Esophagus muscularis mucosa (tissue), 4 donors: ENCODE measurements at places on chromosomes 2 and 18. TPM values are rescaled to one million over a fixed set of nuclear protein-coding genes. Genes with fewer than 3 reads are reported as not detected.

GRCh38 chr18:67682516-67682915, 166.0 kb upstream of the DSEL start:
- DNase-seq = no peak

DNA sequence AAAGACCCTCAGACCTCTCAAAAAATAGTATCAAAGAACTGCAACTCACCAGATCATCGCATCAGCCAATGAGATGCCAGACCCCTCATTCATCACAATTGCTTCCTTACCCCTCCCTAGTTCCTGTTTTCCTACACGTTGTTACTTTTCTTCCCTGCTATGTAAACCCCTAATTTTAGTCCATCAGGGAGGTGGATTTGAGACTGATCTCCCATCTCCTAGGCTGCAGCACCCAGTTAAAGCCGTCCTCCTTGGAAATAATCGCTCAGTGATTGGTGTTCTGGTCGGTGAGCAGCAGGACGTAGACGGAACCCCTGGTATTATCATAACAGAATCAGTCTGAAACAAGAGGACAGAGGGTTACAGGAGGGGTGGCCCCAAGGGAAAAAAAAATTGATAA, 44.0 kb upstream of the MAP4K4 start:
- no peak for DNase-seq

DNA sequence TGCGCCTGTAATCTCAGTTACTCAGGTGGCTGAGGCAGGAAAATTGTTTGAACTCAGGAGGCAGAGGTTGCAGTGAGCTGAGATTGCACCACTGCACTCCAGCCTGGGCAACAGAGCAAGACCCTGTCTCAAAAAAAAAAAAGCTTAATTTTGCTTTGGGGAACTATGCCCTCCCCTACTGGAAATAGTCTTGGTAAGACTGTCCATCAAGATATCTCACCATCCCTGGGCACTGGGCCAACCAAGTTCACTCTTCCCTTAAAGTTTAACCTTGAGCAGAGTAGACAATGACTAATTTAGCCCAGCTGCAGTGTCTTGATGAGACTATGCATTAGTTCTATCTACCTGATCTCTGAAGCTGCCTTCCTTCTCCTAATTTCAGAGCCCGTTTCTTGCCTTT, 44.7 kb downstream of the ASXL2 start:
- DNase-seq = no peak

GRCh38 chr2:197708331-197708730, 3.2 kb downstream of the MARS2 start:
- DNase-seq = no peak

The PSMA8 gene
- not detected for total RNA-seq

DNA sequence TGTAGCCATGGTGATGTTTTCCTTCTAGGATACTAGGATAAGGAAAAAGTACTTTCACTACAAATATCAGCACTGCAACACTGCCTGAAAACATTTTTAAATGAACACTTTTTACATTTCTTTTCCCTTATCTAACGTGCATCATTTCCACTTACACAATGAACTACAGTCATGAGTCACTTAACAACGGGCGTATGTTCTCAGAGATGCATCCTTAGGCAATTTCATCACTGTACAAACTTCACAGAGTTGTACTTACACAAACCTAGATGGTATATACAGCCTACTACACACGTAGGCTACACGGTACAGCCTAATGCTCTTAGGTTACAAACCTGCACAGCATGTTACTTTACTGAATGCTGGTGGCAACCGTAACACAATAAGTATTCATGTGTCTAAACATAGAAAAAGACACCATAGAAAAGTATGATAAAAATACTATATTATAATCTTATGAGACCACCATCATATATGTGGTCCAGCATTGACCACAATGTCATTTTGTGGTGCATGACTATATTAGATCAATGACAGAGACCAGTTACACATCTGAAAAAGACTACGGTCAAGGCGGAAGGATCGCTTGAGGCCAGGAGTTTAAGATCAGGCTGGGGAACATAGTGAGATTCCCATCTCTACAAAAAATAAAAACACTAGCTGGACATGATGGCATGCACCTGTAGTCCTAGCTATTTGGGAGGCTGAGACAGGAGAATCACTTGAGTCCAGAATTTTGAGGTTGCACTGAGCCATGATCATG, 39.8 kb downstream of the WDR33 start:
- no peak for DNase-seq
